ENCODE measurements at places on chromosomes 11 and 22.

GRCh38 chr11:127601578-127601977, 601.0 kb upstream of the KIRREL3 start:
- no peak for DNase-seq

- DNase-seq = no peak
These were observed 49.6 kb downstream of the COMMD9 start for GRCh38 chr11:36239636-36240035.

- DNase-seq = no peak
These were observed 137.8 kb upstream of the UBASH3B start for GRCh38 chr11:122517403-122518379.

DNA sequence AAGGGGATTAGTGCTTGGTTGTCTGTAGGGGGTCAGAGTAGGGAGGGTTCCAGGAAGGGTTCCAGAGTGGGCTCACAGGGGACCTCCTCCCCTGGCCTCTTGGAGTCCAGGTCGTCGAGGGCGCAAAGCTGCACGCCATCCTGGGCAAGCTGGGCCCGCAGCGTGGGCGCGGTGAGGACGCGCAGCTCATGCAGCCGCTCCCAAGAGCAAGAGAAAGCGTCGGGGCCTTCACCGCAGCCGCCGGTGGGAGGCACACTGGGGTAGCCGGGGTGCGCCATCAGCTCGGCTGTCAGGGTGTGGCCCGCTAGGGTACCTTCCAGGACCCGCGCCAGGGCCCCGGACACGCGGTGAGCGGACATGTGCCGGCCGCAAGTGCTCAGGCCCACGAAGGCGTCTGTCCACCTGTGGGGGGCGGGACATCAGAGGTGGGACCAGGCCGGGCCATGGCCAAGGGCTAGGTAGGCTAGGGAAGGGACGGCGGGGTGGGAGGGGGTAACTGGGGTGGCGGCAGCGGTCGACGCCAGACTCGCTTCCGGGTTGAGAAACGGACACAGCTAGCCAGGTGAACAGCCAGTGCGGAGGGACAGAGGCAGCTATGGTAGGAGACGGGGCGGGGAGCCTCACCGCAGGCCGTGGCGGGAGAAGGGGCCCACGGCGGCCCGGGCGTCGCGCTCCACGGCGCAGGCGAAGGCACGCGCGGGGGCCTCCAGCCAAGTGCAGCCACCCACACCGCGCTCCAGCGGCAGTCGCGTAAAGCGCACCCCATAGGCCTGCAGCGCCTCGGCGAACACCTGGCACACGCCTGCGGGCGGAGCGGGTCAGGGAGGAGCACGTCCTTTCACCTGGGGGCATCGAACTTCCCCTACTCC, 1.2 kb downstream of the YDJC start:
- no peak for DNase-seq

GRCh38 chr22:40256516-40256915, 78.8 kb downstream of the TNRC6B start:
- DNase-seq = no peak

- no peak for DNase-seq
These were observed 1.7 kb downstream of the MLC1 start for GRCh38 chr22:50083462-50084079.

GRCh38 chr22:28855355-28856094, 27.8 kb upstream of the ZNRF3 start:
- DNase-seq = no peak

DNA sequence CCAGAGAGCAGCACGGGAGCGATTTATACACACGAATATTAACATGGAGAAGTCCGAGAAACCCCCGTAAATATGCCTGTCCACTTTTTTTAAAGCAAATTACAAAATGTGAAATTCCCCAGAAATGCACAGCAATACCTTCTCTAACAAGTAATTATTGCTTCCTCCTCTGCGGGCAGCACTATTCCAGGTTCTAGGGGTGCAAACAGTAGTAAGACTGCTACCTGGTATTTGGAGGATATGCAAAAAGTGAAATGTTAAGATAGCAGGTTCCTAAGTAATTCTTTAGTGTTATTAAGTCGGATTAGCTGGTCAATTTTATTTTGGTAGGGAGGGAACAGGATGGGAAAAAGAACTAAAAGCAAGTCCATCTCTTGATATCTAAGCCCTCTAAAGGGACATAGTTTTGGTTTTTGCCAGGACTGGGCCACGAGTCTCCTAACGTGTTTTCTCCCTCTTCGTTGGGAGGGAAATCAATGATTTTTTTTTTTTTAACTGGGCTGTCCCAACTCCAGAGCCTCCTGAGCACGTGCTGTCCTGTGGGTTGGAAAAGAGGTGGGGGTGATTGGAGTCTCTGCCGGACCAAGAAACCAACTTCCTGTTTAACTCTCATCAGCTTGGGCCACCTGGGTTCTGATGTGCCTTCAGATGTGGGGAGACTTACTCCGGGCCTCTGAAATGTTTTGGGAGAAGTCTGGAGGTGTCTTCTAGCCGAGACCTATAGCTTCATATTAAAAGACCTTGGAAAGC, 1.7 kb upstream of the XBP1 start:
- DNase-seq = no peak

DNA sequence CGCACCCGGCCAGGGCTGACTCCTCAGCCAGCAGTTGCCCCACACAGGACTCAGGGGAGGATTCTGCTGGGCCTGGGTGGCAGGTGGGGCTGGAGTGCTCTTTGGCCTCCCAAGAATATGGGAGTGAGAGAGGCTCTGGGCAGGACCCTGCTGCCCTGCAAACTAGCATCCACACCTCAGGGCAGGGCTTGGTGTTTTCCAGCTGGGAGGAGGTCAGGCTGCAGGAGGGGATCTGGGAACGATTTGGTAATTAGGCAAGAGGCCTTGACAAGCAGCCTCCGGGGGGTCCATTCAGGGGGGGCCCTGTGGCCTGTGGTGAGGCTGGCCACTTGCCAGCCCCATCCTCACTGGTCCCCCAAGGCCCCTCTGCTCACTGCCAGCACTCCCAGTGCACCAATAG, 35.8 kb downstream of the WNT11 start:
- no peak for DNase-seq

GRCh38 chr22:22928666-22929380, 41.2 kb downstream of the IGLL5 start:
- DNase-seq = no peak

DNA sequence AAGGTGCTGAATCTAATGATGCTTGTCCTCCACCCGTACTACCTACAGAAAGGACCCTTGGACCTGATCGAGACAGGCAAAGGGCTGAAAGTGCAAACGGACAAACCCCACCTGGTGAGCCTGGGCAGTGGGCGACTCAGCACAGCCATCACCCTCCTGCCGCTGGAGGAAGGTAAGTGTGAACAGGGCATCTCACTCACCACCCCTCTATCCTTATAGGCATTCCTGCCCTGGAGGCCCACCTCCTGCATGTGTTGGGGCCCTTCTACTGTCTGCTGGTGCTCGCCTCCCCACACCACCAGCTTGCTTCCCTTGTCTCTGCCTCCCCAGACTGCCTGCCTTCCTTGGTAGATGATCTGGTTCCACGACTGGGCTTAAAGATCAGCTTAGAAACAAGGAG, 7.1 kb downstream of the PHLDB1 start:
- DNase-seq = no peak

GRCh38 chr11:129720156-129720555, 95.5 kb upstream of the TMEM45B start:
- no peak for DNase-seq

GRCh38 chr11:130874955-130875531, 41.2 kb downstream of the SNX19 start:
- DNase-seq = no peak

- DNase-seq = no peak
These were observed 37.3 kb downstream of the PAMR1 start for GRCh38 chr11:35488117-35488516.
